ENCODE measurements at places on chromosomes 12 and 14.
A peak's percentile ranks its signal among the peaks of the same experiment; 100 is the strongest.

GRCh38 chr14:101726295-101726953, 35.1 kb upstream of the PPP2R5C start:
- no peak for DNase-seq

DNA sequence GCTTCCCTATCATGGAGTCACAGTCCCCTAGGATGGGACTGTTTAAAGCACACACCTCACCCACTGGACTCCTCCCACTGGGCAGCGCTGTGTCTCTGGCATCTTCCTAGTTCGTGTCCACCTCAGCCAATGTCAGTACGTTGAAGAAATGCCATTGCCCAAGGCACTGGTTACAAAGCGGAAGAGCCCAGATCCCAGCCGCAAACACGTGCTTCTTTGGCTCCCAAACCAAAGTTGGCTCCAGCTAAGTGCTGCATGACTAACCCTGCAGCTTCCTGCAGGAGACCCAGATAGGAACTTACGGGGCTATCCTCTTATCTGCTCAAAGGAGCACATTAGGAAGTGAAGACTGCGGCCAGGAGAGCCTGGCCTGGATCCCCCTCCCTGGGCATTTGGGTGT, 9.3 kb downstream of the SYNE3 start:
- DNase-seq: no peak

DNA sequence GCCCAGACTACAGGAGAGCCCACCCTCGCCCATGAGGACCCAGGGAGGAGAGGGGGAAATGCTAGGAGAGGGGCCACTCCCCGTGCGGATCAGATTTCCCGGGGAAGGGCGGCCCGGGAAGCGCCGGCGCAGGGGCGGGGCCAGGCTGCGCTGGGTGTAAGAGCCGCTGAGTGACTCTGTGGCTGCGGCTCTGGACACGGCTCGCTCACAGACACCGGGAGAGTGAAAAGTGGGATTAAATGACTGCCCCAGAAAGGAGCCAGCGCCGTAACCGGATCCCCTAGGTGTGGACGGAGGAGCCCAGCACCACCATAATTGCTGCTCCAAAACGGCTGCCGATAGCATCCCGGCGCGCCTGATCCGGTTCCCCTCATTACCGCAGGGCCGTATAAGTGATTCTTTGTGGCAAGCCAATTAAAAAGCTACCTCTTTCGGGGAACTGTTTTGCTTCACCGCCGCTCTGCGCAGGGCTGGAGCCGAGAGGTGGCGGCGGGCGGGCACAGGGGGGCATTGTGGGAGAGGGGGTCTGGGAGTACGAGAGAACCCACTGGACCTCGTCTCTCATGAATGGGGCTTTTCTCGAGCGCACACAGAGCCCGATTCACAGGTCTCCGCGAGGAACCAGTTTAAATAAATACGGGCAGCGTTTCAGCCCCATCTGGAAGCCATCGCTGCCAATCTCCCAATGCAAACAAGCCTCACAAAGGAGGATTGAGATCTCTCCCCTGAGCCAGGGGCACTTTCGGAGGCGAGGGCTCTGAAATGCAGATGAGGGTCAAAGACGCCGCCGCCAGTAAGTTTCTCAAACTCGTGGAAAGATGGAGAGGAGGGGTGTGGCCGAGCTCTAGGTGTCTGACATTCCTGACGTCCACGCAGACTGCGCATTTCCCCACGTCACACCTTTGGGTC, 2.5 kb downstream of the COL2A1 start:
- DNase-seq: peak; percentile 25

DNA sequence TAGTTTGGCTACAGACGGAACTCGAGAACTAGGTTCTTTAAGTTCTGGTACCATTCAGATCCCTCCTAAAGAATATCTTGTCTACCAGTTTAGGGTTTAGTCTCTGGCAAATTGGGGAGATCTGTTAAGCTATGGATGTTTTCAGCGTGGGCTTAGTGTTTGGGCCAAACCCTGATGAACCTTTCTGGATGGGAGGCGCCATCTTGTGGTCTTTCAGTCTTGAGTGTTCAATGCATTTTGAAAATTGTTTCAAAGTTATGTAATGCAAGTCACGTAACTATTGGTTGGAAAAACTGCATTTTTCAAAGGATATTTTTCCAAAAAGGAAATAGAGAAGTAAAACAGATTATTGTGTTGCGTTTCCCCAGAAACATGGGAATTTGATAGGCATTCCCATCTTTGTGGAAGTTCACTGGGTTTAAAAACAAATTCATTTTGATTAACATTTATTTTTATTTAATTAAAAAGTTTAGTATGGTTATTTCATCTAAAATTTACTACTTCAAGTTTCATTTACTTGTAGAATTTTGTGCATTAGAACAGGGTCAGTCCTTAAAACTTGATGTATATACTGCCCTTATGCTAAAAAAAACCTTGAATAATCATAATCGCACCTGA, 169.0 kb downstream of the PRIMA1 start:
- DNase-seq: peak; percentile 57

GRCh38 chr12:50952510-50952909, at the start of gene HIGD1C:
HIGD1C (plus strand) TSS chr12:50952544; CDS start chr12:50953999, 1,455 bp downstream.
- DNase-seq: no peak

DNA sequence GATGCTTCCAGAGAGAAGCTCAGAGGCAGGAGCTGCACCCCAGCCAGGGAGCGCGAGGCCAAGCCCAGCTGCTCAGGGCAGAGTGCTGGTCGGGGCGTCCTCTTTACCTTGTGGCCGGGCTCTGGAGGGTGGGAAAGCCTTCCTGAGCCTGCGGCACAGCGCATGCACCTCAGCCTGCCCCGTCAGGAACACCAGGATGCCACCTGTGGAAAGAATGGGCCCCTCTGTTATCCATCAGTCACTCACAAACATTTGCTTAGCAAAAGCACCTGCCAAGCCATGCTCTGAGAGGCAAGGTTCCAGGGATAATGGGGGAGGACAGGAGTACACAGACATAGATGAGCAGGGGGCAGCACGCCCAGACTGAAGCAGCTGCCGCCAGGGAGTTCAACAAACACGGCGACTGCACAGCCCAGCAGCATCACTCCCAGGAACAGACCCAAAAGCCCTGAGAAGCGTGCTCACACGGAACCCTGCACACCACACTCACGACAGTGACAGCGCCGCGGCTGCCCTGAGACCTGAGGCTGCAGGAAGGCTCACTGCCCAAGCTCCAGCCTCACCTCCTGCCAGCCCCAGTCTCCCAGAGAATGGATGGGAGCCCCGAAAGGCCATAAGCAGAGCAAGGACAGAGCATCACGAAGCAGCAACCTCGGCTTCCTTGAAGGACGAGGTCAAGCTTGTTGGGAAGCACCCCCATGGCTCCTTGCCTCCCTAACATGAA, 21.8 kb downstream of the DHX37 start:
- DNase-seq: peak; percentile 85

- no peak for DNase-seq
Measured at GRCh38 chr14:76736514-76736913, 24.8 kb upstream of the VASH1 start.

- DNase-seq: no peak
Measured at GRCh38 chr12:48163150-48163747, 5.9 kb upstream of the ASB8 start.

DNA sequence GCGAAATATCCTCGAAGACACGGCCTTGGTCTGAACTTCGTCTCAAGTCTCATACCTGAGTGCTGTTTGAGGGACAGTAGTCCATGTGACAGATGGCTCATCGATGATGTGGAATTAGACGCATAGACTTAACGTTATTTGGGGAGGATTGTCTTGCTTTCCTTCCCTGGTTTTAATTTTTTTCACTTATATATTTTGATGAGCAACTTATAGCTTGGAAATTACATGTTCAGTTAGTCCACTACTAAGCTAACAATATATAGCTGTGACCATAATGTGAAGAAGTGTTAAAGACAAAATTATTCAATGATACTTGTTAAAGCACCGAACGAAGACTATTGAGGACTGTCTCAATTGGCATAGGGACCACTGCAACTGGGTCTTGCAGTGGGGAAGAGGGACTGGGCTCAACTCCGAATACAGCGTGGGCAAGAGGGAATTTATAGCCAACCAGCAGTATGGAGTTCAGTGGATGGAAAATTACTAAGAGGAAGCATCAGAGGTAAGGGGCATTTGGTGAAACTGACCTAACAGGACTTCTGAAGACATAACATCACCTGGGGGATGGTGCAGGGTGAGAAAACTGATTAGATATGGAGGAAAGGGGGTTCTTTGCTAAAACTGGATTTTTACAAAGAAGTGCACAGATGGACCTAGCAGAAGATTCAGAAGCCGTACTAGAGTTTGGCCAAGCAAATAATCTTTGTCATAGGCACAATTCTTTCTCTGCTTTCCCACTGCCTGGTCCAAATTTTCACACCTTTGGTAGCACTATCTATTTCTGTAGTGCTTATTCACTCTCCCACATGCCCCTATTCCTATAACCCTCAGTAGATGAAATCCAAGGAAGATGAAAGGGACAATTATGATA, 910 bp upstream of the TM7SF3 start:
- DNase-seq: no peak

DNA sequence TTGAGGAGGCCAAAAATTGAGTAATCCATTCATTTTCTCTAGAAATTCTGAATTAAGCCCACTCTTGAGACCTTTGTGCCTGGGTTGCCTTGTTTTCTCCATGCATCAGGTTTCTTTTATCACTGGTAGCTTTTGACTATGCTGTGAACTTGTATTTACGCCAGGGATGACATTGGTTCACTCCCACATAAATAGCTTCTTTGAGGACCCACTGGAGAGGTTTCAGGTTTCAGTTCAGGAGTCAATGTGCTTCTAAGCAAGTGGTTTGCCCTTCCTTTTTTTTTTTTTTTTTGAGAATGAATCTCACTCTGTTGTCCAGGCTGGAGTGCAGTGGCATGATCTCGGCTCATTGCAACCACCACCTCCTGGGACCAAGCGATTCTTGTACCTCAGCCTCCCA, 10.2 kb upstream of the SLC17A8 start:
- DNase-seq: no peak

- DNase-seq: peak; percentile 27
Measured at GRCh38 chr14:104865631-104866441, 768 bp downstream of the CEP170B start.
